ENCODE measurements at places on chromosomes 13 and 19. TPM values are rescaled to one million over a fixed set of nuclear protein-coding genes. Genes with fewer than 3 reads are reported as not detected.

CLEC4M gene
- not detected for total RNA-seq

ZNF540 gene
- total RNA-seq, result not detected

UBL3 gene
- 14.3 TPM for total RNA-seq

LYPD5 gene
- total RNA-seq, result 1.5 TPM

CATSPERD gene
- total RNA-seq, result not detected

ZNF763 gene
- 0.43 TPM for total RNA-seq

CLEC17A gene
- not detected for total RNA-seq

TNNT1 gene
- total RNA-seq, result 79.9 TPM

MEIOSIN gene
- not detected for total RNA-seq

ONECUT3 gene
- total RNA-seq, result not detected

OR4F17 gene
- total RNA-seq, result not detected

GRIN3B gene
- total RNA-seq, result 0.85 TPM
